ENCODE measurements at places on chromosomes 12 and 14.

GRCh38 chr14:22864979-22865378 lies 6.6 kb upstream of the LRP10 start:
- no peak for DNase-seq

- DNase-seq = no peak
These were observed 46.0 kb upstream of the OASL start for GRCh38 chr12:121085069-121085468.

GRCh38 chr12:51923506-51924365 lies 16.4 kb downstream of the ACVRL1 start:
- no peak for DNase-seq

- DNase-seq = no peak
These were observed 1226.7 kb downstream of the FLRT2 start for GRCh38 chr14:86756521-86757190.

DNA sequence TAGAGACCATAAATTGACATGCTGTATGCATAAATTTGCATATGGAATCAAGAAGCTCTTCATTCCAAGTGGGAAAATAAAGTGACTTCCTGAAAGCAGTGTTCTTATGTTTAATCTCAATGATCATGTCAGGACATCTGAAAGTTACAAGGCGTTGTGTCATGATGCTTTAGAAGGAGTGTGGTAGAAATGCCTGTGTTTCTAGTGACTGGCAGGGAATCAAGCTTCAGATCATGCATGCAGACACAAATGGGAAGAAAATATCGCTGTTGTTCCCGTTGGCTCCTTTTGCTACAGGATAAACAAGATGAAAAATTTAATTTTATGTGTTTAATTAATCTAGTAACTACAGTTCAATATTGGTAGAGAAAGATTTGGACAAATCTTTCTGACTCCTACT lies 298.1 kb upstream of the SYT1 start:
- DNase-seq = no peak

DNA sequence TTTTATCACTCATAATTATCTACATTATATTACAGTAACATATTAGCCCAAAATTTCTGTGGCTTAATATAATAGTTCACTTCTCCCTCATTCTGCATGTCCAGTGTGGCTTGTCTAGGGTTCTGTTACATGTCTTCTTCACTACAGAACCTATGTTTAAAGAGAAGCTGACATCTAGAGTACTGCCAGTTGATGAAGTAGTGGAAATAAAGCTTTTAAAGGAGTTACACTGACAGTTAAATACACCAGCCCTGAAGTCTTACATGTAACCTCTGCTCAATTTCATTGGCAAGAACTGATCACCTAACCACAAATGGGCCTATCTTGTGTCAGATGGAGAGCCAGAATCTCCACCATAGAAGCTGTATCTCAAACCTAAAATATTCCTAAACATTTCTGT lies 32.9 kb downstream of the RPS6KA5 start:
- DNase-seq = no peak

GRCh38 chr12:28938581-28939235 lies 210.4 kb upstream of the FAR2 start:
- peak; percentile 35 for DNase-seq

Measured in AG09319 (cell line).